ENCODE measurements at places on chromosomes 11 and 22. TPM values are rescaled to one million over a fixed set of nuclear protein-coding genes. Genes with fewer than 3 reads are reported as not detected.

- no peak for DNase-seq
Measured at GRCh38 chr11:134480136-134480712, 68.2 kb upstream of the B3GAT1 start.

DNA sequence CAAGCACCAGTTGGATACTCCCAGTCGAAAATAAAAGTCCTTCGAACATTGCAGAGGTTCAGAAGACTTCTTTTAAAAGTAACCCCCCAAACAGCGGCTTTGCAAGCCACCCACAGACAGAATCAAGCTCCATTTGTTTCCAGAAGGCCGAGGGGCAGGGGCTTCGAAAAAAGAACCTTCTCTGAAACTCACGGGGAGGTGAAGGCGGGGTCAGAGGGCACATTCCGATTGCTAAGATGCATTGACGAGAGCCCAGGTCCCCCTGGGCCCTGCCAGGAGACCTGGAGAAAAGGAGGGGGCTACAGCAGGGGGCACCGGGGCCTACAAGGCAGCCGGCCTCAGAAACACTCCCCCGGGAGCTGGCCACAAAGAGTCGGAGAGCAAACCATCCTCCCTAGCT lies 306.8 kb downstream of the MN1 start:
- no peak for DNase-seq

- no peak for DNase-seq
Measured at GRCh38 chr22:47597041-47597440, 834.6 kb downstream of the TBC1D22A start.

GRCh38 chr22:27583856-27584255 lies 217.7 kb downstream of the MN1 start:
- DNase-seq = no peak

DNA sequence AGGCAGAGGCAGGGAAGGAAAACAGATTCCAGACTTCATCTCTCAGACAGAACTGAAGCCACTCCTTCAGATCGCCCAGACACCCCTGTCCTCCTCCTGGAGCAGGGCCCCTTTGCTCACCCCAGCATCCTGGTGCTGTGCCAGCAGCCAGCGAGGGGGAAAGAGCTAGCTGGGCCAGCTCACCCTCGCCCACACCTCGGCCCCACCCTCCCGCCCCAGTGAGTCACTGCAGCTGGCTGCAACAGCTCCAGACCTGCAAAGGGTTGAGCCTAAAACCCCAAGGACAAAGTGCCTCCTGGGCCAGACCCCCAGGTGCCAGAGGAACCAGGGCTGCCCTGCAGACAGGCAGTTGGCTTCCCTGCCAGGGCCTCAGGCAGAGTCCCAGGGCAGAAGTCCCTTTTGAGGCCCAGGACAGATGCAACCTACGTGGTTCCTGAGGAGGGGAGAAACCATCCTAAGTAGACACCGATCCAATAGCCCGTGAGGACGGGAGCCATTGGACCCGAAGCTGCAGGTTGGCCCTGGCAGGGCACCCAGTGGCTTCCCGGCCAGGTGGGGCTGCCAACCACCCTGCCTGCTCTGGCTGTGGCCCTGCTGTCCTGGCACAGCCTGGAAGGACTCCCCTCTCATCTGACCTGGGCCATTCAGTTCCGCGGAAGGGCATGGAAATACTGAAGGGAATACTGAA lies 7.2 kb downstream of the AHNAK start:
- peak; percentile 81 for DNase-seq

DNA sequence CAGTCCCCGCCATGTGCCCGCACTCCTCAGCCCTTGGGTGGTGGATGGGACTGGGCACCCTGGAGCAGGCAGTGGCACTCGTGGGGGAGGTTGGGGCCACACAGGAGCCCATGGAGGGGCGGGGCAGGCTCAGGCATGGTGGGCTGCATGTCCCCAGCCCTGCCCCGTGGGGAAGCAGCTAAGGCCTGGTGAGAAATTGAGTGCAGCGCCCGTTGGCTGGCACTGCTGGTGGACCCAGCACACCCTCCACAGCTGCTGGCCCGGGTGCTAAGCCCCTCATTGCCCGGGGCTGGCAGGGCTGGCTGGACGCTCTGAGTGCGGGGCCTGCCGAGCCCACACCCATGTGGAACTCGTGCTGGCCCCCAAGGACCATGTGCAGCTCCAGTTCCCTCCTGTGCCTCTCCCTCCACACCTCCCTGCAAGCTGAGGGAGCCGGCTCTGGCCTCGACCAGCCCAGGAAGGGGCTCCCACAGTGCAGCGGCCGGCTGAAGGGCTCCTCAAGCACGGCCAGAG lies 16.1 kb downstream of the OR5B3 start:
- DNase-seq = no peak

DNA sequence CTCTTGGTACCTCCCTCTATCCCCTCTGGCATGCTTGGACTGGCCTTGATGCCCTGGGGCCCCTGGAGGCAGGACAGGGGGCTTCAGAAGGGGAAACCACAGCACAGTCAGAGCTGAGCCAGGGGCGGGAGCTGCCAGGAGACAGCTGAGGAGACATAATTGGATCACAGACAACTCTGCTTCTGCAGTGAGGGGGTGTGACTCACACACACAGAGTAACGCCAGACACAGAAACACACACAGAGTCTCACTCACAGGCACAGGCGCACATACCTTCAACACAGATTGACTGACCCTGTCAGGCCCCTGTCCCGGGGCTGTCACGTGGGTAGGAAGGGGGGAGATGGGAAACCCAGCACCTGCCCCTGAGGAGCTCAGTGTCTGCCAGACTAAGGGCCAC lies 20.6 kb downstream of the STARD10 start:
- DNase-seq = peak; percentile 74

GRCh38 chr11:61193596-61193995 lies 9.7 kb upstream of the PGA3 start:
- DNase-seq = no peak

DNA sequence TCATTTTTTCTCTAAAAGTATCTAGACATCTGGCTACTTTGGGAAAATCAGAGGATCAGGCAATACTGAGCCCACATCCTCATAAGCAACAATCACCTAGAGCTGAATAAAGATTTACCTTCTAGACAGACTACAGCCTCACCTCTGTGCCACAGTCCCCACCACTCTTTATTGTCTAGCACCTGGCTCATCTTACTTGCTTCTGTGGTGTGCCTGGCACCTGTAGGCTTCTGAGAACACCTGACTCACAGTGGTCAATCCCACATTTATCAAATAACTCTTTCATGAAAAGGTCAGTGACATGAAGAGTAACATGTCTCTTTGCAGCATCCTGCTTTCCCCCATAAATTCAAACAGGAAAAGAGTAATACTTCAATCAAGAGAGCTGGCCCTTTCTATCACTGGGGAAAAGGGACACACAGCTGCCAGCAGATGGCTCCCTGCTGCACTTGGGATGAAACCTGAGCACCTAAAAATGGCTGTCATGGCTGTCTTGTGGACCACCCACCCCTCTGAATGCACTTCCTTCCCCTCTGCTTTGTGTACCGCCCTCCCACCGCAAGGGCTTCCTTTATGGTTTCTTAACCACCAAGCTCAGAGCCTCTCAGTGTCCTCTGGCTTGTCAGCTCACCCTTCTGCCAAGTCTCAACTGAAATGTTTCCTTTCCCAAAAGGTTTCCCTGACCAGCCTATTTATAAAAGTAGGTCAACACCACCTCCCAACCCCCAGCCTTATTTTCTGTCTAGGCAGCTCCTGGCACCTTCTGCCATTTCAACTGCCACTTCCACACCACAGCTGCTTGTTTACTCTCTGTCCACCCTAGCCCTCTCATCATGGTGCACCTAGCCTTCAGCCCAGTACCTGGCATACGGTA lies 9.3 kb downstream of the TFIP11 start:
- no peak for DNase-seq

DNA sequence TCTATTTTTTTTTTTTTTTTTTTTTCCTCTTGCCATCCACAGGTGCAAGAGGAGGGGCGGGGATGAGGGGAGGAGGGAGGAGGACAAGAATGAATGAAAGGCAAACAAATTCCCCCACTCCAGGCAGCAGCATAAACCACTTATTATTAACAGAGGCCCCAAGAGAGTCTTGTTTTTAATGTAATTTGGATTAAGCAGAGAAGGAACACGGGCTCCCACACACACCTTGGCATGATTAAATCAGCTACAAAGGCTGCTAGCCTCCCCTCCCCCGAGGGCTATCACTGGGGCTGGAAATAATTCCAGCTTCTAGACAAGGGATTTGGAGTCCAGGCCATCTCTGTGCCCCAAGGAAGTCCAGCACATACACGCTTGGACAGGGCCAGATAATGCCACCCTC lies 93.4 kb upstream of the DRD2 start:
- DNase-seq = no peak

DNA sequence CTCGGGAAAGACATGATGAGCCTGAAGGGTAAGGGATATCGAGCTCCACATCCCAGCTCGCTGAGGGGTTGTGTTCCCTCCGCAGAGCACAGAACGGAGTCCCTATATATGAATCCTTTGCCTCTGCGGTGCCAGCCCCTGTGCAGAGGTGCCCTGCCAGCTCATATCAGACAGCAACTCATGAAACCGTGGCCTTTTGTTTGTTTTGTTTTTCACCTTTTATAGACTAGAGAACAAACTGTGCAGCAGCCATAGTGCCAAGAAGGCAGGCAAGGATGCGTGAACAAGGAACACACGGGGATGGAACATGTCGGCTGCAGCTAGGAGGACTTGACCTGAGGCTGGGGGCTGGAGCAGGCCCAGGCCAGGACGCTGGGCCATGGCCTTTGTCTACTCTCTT lies 109.8 kb downstream of the PKNOX2 start:
- no peak for DNase-seq

DNA sequence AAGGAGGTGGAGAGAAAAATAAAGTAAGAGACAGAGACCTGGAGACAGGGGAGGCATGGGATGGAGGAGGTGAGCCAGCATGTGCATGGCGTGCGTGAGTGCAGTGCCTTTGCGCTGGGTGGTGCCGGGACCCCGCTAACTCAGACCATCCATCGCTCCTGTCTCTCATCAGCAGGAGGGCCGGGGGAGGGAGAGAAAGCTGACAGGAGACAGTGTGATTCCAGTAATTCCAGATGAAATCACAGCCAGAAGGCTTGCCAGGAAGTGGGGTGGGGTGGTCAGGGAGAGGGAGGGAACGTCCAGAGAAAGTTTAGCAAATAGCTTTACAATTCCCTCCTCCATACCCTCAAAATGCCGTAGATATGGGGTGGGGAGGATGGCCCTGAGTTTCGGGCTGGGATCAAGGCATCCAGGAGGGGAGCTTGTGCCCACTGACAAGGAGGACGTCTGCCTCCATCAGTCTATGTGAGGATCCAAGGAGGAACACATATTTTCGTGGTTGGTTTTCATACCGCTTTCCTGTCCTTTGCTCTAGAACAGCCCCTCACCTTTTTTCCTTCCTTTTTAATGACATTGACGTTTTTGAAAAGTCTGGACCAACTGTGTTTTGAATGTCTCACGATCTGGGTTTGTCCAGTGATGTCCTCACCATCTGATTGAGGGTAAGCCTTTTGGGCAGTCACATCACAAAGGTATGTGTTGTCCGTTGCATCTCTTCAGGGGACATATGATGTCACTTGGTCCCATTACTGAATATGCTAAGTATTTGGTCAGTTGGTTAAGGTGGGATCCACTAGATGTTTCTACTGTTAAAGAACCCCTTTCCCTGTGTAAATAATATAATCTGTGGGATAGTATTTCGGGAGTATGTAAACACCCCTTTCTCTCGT lies 567.3 kb downstream of the MIAT start:
- peak; percentile 76 for DNase-seq

- no peak for DNase-seq
Measured at GRCh38 chr11:34480314-34480713, 33.3 kb downstream of the ELF5 start.

Gene APOA4
- polyA plus RNA-seq = 0.19 TPM

Gene PAK1
- polyA plus RNA-seq = 53.0 TPM

Gene IGLL5
- 1.7 TPM for polyA plus RNA-seq

Gene CD3E
- 0.94 TPM for polyA plus RNA-seq

Gene SPDYC
- polyA plus RNA-seq = 0.07 TPM

Gene RAB3IL1
- polyA plus RNA-seq = 42.8 TPM

Gene MMP13
- polyA plus RNA-seq = not detected

All from ovary (tissue), 10 donors.